ENCODE measurements at places on chromosomes 2 and 18.

DNA sequence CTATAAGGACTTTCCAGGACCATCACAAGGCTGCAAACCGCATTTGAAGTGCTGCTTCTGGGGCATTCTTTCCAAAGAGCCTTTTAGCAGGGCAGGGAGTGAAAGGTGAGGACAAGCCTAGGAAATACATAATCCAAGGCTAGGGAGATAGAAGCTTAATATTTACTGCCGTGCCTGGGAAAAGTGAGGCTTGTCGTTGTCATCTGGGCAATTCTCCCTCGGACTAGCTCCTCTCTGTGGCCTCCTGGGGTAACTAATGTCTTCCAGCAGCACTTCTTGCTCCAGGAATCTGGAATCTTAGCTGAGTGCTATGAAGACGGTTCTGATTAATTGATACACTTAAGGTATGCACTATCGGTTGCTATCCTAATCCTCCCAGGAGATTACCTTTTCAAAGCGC lies 69.3 kb upstream of the ATL2 start:
- no peak for DNase-seq

GRCh38 chr18:22505141-22505591 lies 87.5 kb upstream of the CTAGE1 start:
- DNase-seq, result no peak

- no peak for DNase-seq
These were observed 43.4 kb downstream of the ZNF516 start for GRCh38 chr18:76451396-76452331.

- DNase-seq, result no peak
These were observed 158.7 kb upstream of the MYO3B start for GRCh38 chr2:170019060-170019805.

DNA sequence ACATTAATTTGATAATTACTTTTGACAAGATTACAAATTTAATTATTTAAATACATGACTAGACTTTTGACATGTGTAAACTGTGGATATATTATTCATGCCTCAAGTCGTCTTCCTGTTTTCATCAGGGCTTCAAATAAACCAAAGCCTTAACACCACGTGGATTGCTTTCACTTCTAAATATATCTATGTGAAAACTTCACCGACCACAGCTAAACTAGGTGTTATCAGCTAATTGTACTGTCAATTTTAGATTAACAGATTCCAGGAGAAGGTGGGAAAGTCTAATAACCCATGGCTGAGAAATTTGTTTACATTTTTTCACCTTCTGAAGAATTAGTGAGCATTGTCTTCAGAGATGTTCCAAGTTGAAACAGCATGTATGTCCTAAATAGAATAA lies 494.7 kb upstream of the FAM98A start:
- DNase-seq, result no peak

All from AML-193 (cell line).